ENCODE measurements at places on chromosomes 12 and 14.

GRCh38 chr14:70237710-70238109, 49.0 kb upstream of the SLC8A3 start:
- DNase-seq, result no peak

- peak; percentile 45 for DNase-seq
Measured at GRCh38 chr14:34300882-34301734, 160.9 kb downstream of the SPTSSA start.

GRCh38 chr12:46148327-46149078, 120.3 kb downstream of the SLC38A1 start:
- DNase-seq, result no peak

- no peak for DNase-seq
Measured at GRCh38 chr14:75589931-75590330, 11.5 kb downstream of the FLVCR2 start.

DNA sequence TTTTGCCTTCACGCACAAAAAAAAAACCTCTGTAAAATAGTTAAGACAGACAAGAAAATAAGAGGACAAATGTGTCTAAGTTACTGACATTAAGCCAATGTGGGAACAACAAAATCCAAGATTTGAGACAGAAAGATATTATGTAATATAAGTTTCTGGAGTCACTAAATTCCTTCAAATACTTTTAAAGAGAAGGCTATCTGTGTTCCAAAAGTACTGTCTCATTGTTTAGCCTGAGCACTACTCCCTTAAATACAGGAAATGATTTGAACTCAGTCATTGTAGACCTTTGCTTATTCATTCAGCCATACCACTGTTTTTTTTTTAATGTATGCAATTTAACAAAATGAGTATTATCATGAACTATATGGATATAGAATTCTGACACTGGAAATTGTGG, 82.7 kb upstream of the KITLG start:
- no peak for DNase-seq

- DNase-seq, result no peak
Measured at GRCh38 chr14:87153391-87153790, 839.6 kb downstream of the GALC start.

- no peak for DNase-seq
Measured at GRCh38 chr12:12960639-12961209, 8.8 kb upstream of the GPRC5D start.

DNA sequence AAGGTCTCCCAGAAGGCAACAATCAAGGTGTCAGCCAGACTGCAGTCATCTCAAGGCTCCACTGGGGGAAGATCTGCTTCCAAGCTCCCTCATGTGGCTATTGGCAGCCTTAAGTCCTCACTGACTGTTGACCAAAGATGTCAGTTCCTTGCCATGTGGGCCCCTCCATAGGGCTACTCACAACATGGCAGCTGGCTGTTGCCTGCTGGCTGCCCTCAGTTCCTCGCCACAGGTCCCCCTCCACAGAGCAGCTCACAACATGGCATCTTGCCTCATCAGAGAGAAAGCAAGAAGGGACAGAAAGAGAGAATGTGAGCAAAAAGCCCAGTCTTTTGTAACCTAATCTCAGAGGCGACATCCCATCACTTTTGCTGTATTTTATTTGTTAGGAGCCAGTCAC, 34.4 kb upstream of the EGLN3 start:
- DNase-seq, result no peak

DNA sequence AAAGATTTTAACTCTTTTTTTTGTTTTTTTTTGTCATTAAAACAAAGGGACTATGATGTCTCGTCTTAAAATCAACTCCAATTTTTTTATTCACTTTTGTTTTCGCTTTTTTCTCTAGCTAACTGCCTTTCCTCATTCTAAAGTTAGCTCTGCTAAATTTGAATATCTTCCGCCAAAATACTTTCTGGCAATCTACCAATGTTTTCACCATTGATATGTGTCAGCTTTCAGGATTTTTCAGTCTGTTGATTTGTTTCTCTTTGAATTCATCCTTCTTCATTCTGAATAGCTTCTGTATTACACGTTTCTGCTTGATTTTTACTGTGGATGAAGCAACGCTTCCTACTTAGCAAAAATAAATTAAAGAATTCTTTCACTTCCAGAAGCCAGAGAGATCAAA, 38.7 kb upstream of the NOVA1 start:
- DNase-seq, result no peak

- no peak for DNase-seq
Measured at GRCh38 chr12:128109236-128109635, 157.7 kb upstream of the TMEM132C start.

DNA sequence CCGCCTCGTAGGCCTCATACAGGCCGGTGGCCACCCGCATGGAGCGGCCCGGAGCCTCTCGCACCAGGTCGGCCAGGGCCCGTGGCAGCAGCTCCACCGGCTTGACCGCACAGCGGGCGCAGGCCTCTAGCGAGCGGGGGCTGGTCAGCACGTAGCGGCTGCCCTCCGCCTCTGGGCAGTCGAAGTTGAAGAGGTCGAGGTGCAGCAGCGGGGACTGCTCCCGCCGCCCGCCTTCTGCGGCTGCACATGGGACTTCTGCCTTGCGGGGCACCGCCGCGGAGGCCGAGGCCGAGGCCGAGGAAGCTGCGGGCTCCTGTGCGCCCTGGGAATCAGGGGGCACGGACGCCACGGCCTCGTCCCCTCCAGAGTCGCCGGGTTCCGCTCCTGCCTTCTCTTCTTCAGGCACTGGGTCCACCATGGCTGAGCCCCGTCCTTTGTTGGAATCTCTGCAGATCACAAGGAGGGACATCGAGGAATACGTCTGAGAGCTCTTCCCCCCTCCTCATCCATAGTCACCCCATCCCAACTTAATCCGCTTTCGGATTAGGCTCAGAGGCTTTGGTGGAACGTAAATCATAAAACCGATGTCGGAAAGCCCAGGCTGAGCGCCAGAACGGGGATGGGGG, 1.4 kb downstream of the CCDC177 start:
- DNase-seq, result no peak

DNA sequence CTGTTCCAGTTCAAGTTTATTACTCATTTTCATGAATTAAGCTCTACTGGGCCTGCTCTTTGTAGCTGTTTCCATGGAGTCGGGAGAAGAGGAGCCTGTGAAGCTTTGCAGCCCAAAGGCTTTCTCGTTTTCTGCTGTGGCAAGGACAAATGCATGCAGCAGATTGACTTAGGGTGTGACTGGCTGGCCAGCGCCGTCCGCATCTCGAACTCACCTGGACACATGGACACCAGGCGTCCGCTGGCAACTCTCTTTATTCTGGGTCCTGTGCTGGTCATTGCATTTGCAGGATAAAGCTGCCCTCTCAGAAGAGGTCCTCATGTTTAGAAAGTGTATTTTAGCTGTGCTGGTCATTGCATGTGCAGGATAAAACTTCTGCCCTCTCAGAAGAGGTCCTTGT, 350.4 kb downstream of the TMEM121 start:
- DNase-seq, result no peak

DNA sequence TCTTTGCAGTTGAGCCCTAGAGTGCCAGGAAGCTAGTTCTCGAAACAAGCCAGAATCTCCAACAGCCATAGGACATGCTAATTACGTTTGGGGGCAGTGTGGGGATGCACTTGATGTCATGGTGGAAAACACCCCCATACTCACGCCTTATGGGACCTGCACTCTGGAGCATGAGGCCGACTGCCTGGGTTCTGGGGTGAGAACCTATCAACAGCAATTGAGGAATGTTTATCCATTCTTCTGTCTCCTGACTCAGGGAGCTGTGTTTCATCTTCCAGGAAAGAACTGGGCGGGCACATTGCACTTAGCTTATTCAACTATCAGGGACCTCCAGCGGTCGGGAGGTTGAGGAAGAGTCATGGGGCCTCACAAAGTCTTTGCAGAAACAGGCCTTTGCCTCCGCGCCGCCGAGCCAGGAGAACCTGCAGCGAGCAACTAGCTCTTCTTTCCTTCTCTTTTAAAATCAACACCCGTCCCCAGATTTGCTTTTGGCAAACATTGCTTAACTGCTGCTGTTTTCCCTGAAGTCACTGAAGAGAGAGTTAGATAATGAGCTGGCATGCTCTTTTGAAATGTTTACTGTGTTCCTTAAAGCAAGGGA, 226.1 kb upstream of the DIO3 start:
- DNase-seq, result no peak

GRCh38 chr14:37712976-37713431, 117.6 kb downstream of the TTC6 start:
- no peak for DNase-seq

DNA sequence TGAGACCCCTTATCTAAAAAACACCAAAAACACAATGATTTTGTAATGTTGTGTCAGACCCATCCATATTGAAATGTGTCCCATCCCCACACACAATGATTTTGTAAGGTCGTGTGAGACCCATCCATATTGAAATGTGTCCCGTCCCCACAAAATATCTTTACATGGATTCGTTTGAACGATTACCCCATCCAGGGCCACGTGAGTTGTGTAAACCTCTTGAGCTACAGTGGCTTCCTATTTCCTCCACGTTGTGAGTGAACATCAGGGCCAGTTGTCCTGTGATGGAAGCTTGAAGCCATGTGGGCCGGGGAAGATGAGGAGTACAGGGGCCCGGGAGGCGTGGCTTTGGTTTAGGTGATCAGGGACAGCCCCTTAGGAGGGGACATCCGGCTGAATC, 27.0 kb upstream of the ULK1 start:
- no peak for DNase-seq

GRCh38 chr12:76878099-76878898, 520 bp downstream of the CSRP2 start:
- DNase-seq, result no peak

GRCh38 chr12:116577154-116577561, 18.0 kb downstream of the MAP1LC3B2 start:
- DNase-seq, result no peak

DNA sequence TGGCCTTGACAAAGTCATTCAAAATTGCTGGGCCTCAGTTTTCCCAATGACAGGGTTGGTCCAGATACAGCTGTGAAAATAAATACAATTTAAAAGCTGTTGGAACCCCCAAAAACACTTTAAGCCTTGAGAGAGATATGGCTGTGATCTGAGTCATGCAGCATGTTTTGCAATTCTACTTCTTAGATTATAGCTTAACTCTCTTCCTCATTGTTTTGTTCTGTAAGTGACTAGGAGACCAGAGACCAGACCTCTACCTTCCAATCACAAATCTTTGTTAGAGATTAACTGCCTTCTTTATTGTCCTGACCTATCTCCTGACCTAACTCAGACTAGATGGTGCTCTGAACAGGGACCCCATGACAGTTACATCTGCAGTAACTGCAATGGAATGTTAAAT, 198.1 kb downstream of the STXBP6 start:
- no peak for DNase-seq

DNA sequence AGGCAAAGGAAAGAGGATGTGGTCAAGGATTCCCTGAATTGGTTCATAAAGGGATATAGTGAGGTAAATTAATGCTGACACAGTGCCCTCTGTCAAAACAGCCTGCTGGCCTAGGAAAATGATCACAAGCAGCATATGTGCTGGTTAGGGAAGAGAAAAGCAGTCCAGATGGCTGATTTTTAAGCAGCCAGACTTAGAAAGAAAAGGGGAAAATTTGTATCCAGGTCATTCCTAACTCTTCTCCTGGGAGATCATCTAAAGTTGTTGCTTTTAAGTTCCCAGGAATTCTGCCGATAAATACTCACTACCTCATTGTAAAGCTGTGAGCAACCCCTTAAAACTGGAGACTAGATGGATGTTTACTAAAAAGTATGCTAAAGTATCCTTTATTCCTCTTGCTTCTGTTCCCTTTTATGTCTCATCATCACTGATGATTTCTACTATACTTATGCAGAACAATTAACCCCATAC, 46.4 kb upstream of the CNOT2 start:
- no peak for DNase-seq

DNA sequence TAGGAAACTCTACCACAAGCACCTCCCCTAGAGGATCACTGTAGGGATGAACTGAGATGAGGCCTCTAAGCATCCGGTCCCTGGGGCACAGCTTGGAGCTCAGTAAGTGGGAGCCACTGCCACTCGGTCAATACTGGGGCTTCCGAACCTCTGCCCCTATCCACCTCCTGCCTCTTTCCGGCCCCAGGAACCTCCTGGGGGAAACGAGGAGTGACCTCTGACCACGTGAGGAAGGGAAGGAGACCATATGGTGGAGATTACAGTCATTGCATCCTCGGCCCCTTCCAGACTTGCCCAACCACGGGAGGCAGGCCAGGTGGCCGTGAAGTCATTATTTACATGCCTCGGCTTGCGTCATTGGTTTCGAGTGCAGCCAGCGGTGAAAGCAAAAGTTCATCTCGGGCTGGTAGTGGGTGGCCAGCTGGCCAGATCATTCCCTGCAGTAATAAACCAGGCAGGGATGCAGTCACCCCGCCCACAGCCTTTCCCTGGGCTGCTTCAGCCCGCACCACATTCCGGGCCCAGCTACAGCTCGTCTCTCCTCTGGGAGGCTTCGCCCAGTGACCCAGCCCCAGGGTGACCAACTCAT, 65.4 kb downstream of the C14orf132 start:
- no peak for DNase-seq

DNA sequence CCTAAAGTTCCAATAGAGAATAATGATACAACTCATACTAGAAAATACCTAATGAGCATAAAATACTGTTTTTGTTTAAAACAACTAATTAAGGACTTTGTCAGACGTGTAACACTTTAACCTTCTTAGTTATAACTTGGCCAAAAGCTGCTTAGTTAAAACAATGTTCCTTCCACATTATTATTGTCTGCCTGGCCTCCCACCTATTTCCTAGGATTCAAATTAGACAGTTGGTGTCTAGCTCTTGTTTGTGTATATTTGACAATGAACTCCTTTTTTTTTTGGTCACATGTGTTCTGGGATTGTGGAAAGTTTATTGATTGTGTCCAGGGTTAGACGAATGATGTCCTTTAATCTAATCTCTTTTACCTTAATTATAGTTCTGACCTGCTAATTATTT, 67.6 kb upstream of the PSMA6 start:
- DNase-seq, result no peak

- no peak for DNase-seq
Measured at GRCh38 chr12:10940389-10940788, 1.3 kb upstream of the TAS2R14 start.

DNA sequence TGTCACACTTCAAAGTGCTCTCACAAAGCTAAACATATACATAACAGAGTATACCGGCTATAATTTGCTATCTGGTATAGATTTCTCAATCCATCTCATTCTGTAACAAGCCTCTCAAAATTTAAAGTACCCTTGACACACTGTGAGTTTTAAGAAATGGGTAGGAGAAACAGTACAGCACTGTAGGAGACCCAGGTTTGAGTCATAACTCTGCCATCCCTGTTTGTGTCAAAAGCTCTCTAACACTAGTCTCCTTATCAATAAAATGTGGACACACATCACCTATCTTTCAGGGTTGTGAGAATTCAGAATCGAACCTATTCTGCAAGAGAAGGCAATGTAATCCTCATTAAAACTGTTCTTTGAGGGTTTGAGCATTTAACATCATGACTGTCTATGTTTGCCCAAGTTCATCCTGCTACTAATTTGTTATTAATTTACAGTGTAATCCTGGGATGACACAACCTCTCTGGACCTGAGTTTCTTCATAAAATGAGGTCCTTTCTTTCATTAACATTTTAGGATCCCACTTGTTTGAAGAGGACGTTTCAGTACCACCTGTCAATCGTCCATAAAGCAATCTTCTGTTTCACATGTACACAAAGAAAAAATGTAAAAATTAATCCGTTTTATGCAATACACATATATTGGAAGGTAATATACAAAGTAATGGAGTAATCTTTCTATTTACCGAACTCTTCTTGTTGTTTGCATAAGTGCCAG, 12.1 kb downstream of the SPTSSA start:
- DNase-seq, result no peak
